ENCODE measurements at places on chromosomes 3 and 15.

DNA sequence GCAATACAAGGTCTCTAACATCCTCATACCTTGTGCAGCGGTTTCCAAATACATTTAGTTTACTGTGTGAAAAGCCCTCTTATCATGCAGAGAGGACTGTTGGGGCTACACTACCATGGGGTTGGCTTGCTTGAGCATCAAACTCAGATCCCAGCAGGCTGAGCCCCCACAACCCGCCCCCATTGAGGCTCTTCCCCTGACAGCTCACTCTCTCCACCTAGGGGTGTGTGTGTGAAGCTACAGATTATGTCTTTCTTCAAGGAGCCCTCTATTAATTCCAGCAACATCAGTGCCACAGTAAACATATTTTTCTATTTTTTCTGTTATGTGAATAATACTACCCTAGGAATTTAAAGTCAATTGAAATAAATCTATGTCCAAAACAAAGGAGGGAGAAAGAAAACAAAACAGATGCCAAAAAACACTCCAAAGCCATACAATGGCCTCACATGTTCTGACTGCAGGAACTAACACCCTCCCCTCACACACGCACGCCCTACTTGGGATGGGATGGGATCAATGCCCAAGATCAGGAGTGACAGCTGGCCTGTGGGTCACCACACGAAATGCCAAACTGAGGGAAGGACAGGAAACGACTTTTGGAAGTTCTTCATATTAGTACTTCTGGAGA is 14.7 kb downstream of the TM4SF4 start:
- no peak for DNase-seq

GRCh38 chr3:110419096-110419495 is 652.5 kb upstream of the NECTIN3 start:
- DNase-seq = no peak

DNA sequence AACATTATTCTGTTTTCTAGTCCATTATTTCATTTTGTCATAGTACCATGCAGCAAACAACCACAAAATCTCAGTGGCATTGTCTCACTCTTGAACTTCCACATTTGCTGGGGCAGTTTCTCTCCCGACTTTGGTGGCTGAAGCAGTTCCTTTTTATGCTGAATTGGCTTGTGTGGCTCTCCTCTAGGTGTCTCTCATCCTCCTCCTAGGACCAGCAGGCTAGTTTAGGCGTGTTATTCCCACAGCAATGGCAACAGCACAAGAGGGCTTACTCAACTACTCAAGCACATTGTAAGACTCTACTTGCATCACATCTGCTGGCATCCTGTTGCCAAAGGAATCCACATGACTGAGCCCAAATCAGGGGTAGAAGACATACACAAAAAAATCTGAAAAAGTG is 201.8 kb upstream of the KCNH8 start:
- DNase-seq = no peak

- no peak for DNase-seq
These were observed 307.0 kb downstream of the ARPP21 start for GRCh38 chr3:35946121-35946853.

DNA sequence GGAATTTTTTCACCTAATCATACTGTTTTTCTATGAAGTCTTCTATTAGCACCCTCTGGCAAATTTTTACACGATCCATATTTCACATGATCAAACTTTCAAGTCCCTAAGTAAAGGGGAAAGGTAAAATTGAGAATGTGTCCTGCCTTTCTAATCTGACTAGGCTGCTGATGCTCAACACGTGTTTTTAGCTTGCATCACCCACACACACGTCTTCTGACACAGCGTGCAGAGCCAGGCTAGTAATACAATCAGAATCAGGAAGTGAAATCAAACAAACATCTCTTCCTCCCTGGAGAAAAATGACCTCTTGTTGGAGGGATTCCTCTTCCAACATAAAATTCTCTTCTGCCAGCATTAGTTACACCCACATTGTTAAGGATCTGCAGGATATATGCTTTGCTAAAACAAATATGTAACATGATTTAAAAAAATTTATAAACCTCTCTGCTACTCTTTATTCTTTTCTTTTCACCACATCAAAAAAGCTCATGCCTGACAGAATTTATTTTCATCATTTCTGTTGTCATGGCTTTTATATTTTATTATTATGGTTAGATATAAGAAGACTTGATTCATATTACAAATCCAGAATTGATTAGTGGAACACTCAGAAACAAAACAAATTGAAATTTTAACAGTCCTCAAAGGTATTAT is 122.4 kb downstream of the RAP2B start:
- no peak for DNase-seq

DNA sequence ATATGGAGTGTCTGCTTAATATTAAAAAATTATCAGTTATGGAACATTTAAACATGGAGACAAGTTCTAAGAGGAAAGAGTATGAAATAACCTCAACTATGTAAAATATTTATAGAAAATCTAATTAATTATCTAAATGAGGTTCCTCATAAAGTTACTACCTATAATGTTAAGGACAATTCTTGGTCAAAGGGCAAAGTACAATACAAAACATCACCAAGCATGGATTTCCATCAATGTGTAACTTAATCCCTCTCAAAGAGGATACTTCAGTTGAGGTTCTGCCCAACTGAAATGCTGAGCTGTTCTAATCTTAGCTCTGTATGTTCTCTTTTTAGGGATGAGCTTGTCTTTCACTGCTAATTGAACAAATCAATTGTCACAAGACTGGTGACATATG is 56.0 kb upstream of the CHRM5 start:
- no peak for DNase-seq

DNA sequence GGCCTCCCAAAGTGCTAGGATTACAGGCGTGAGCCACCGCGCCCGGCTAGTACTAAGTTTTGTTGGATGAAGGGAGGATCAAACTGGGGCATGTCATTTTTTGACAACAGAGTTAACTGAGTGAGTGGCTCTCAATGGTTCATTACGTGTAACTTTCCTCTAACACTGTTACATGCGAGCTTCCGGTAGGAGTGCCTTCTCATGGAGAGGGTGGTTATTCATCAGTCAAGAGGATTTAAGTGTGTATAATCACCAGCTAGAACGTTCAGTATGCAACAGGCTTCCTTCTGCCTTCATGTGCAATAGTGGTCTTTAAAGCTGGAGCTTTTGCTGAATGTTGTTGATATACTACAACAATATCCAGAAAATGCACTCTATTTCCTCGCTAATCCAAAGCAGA is 19.1 kb upstream of the GOLGA8A start:
- no peak for DNase-seq

DNA sequence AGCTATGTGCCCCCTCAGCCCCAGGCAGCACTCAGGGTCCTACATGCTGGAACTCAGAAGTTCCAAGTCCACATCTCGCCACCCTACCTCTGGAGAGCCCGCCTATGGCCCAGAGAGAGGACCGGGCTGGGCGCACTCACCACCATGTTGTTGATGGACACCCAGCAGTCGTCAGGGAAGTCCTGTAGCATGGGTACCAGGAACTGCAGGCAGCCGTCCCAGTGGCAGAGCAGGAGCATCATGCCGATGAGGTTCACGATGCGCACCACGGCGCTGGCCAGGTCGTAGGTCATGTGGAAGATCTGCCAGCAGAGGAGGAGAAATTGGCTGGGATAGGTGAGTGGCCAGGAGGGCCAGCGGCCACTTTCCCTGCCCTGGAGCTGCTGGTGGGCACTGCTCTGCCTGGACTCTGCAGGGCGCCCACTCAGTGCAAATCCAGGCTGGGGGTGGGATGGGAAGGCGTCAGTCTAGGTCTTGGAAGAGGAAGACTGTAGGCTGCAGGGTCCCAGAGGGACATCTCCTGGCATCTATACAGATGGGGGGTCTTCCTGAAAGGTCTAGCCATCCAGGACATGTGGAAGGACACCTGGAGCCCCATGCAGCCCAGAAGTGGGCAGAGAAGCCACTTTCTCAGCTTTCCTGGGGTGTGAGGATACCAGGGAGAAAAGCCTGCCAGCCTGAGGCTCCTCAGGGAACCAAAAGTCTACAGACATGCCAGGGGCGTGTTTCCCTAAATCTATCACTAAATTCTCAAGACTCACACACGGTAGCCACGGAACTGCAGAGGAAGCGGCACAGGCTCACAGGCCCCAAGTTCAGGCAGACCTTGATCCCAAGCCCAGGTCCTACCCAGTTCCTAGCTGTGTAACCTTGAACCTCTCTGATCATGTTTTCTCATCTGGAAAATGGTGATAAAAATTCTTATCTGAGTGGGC is 36.5 kb downstream of the HCN4 start:
- DNase-seq = no peak

DNA sequence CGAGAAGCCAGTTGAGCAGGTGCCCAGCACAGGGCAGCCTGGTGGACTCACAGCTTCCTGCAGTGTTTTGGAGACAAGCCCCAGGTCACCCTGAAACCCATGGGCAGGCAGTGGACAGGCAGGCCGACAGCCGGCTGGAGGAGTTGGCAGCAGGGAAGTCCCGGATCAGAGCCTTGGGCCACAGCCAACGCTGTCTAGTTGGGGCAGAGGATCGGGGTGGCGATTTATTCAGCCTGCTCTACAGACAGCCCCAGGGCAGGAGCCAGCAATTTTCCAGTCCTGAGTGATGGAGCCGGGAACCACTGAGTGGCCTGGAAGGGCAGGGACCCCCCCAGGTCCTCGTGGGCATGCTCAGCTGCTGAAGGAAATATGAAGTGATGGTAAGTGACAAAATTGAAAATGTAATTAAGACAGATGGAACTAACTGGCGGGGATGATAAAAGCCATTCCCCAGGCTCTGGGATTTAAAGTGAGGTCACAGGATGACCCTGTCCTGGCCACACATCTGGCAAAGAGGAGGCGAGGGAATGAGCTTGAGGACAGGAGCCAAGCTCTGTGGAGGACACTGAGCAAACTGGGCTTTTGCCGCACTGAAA is 34.4 kb upstream of the TBC1D21 start:
- DNase-seq = peak; percentile 31

DNA sequence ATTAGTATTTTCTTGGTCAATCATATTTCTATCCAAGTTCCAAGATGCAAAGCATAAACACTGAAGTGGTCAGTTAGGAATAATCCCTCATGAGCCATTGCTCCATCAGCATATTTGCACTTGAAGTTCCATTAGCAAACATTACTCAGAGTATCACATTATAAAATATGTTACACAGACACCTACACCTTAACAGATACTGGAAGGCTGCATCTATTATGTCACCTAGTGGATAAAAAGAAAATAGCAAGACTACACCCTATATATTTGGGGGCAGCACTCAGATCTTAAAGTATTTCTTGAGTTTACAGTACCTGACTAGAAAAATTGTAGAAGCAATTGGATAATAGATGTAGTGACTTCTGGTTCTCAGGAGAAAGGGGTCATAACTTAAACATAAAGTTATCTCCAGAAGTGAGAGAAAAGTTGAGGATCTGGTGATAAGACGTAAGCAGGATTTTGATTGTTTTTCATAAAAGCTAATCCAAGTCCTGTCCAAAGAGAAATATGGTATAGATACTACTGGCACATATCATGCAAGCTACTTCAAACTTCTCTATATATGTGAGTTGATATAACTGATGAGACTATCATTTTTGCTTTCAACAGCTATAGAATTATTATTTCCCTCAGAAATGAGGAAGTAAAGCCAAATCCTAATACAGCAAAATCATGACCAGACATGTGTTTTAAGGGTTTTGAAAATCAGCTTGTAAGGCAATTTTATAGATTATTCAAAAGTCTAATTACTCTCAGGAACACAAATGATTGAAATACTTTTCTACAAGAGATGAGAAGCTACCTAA is 422.2 kb downstream of the GBE1 start:
- DNase-seq = no peak

- no peak for DNase-seq
These were observed 204.3 kb downstream of the TBL1XR1 start for GRCh38 chr3:176992978-176993377.
